WTC11 (cell line): ENCODE measurements at places on chromosomes 6 and 20.

DNA sequence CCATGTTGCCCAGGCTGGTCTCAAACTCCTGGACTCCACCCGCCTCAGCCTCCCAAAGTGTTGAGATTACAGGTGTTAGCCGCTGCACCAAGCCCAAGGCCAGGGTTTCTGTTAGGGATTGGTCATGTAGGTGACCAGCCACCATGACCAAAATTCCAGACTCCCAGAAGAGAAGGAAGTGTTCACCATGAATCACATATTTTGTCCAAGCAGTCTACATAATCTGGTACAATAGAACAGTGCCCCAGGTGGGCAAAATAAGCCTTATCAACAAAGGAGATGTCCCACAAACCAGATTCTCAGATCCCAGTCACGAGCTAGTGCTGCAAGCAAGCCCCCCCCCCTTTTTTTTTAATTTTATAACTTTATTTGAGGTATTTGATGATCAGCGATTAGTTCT is 20.0 kb downstream of the ZNF341 start:
- no peak for DNase-seq

DNA sequence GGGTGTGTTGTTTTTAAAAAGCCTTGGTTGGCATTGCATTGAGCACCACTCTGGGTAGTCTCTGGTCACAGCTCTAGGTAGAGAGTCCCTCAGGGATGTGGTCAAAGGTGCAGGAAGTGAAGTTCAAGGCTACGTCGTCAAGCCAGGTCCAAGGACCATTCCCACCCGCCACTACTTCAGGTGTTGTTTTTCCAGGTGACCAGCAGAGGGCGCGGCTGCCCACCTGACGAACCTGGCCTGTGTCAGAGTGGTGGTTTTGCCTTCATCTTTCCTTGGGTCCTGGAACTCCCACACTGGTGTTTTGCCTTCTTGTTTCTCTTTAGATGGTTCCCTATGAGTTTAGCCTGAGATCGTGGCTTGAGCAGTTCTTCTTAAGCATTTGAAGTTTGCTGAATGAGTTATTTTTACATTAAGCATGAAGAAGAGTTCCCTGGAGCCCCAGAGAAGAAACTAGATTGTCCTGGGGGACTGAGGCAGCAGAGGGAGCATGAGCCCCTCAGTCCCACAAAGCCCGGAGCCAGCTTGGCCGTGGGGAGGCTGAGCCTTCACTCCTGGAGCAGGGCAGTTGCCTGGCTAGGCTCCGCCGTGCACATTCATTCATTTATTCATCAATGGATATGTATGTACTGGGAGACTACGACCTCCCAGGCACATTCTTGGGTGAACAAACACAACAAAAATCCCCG is 5.6 kb upstream of the PHACTR3 start:
- DNase-seq = peak; percentile 59

- no peak for DNase-seq
Observed at GRCh38 chr6:12039540-12040459, 27.7 kb downstream of the HIVEP1 start.

DNA sequence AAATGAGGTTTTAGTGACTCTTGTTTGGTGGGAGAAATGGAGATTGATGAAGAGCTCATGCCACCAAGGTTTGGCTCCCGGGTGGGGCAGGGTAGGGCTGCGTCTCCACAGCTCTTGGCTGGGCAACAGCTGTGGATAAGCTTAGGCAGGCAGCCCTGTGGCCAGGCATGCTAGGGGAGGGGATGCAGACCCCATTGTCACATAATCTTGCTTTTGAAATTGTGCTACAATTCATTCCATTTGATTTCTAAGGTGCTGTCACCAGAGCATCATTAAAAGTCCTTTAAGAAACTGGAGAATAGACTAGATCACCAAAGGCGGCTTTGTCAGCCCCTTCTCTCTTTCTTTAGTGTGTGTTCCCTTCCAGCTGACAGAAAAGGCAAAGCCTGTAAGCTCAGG is 574.2 kb upstream of the JAG1 start:
- no peak for DNase-seq

GRCh38 chr6:135141182-135141581 is 39.9 kb upstream of the MYB start:
- no peak for DNase-seq

GRCh38 chr6:4287372-4287771 is 152.0 kb upstream of the ECI2 start:
- no peak for DNase-seq

DNA sequence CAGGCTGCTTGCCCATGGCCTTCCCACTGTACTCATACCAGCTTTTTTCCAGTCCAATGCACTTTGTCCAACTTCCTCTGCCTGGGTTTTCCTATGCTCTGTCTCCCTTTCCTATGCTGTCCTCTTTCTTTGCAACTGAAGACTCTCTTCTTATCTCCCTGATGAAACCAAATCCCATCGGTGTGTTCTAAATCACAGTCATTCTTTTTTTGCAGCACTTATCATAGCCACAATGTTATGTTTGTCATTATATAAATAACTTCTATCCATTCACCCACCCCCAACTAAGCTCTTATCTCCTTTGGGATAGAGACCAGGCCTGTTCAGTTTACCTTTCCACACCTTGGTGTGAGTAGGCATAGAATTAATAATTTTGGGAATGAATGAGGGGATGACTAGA is 121.0 kb downstream of the GPX5 start:
- DNase-seq = no peak

- DNase-seq = no peak
Observed at GRCh38 chr6:152046118-152046517, 238.6 kb downstream of the ESR1 start.

DNA sequence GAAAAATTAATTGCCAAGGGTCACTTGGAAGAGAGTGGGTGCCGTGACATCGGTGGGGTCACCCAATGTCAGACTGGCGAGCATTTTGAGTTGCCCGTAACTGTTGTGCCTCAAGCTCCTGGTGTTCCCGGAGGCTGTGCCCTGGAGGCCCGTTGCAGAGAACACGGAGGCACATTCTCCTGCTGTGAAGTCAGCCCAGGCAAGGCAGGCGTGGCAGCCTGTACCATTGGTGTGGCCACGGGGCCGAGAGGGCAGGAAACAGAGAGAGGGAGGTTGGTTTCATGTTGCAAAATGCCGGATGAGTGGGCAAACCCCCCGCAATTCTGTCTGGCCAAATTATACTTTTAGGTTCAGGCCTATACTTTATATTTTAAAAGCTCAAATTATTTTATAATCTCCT is 81.2 kb downstream of the THBS2 start:
- no peak for DNase-seq

GRCh38 chr20:49179368-49180277 is 8.5 kb downstream of the STAU1 start:
- DNase-seq = no peak

DNA sequence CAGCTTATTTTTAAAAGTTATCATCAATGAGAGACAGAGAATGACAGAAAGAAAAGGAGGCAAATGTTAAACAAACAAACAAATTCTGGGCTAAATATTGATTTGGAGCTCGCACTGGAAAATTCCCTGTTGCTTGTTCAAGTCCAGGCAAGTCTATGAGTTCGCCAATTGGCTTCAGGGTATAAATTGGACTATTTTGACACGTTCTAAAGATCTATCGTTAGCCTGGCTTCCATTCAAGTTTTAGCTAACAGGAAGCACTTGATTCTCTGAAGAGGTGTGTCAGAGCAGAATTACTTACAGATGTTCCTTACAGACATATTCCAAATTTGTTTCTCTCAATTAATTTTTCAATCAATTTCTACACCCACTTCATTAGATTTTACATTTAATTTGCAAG is 15.8 kb upstream of the RFPL4B start:
- no peak for DNase-seq

- no peak for DNase-seq
Observed at GRCh38 chr6:114467931-114468330, 125.1 kb upstream of the HS3ST5 start.

GRCh38 chr6:2739335-2739734 is 11.4 kb downstream of the MYLK4 start:
- DNase-seq = no peak

DNA sequence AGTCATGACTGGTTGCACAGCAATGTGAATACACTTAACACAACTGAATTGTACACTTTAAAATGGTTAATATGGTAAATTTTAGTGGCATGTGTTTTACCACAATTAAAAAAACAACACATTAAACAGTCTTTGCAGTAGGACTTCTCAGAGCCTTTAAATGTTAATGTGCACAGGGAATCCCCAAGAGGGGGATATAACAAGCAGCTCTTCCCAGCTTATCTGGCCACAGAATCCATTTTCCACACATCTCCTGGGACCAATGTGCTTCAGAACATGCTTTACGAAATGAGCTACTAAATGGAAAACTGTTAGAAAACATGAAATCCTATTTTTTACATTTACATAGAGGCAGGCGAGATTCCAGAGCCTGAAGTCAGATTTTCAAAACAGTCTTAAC is 44.4 kb downstream of the FYN start:
- DNase-seq = no peak

GRCh38 chr6:13412639-13413465 is 74.5 kb downstream of the GFOD1 start:
- DNase-seq = no peak

DNA sequence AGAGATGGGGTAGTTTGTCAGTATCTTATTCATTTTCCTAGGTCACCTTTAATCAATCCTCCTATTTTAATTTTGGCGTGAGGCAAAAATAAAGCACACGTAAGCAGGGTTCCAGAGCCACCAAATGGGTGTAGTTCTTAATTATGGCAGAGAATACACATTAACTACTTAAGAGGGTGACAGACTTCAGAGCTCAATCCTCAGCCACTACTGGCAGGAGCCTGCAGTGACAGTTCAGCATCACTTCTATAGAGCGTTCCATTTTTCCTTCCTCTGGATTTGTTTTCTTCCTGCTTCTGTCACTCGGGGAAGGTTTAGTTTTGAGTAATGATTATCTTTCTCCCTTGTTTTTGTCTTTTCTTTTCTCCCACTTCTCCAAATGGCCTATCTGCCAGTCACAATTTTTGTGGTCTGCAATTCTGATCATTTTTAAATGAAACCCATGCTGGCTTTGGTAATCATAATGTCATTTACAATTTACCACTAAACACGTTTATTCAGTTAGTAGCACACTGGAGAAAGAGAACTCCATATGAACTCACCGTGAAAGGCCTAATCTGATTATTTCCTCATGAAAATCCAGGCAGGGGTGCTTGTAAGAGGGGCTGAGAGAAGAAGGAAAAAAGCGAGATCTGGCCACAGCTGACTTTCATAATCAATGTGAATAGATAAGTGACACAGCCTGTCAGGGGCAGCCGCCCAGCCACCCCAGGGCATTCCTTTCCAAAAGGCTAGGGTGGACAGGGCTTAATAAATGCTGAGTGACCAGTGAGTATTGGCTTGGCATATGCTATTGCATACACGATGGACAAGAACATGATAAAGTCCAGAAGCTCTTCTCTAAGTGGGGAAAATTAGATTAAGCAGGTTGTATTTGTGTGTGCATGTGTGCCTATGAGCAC is 412.1 kb downstream of the PKHD1 start:
- no peak for DNase-seq

GRCh38 chr20:31522731-31523130 is 8.5 kb downstream of the HM13 start:
- no peak for DNase-seq
